Activated T-cell treated with anti-CD3 and anti-CD28 coated beads for 4 hours (primary cell): ENCODE measurements at places on chromosomes 5 and 9.

DNA sequence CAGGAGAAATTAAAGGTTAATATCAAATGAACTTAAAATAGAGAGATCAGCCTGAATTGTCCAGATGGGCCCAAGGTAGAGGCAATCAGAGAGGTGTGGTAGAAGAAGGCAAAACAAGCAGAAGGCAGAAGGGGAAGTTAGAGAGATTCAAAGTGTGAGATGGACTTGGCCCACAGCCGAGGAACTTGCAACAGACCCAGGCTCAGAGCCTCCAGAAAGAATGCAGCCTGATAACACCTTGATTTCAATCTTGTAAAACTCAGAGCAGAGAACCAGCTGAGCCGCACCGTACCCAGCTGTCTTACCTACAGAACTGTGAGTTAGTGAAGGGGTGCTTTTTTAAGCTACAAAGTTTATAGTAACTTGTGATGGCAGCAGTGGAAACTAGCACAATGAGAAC is 190.9 kb downstream of the RFK start:
- DNase-seq: no peak

GRCh38 chr9:117772960-117773359 is 68.8 kb downstream of the TLR4 start:
- DNase-seq: no peak

GRCh38 chr5:76269932-76270610 is 133.0 kb upstream of the IQGAP2 start:
- DNase-seq: no peak

DNA sequence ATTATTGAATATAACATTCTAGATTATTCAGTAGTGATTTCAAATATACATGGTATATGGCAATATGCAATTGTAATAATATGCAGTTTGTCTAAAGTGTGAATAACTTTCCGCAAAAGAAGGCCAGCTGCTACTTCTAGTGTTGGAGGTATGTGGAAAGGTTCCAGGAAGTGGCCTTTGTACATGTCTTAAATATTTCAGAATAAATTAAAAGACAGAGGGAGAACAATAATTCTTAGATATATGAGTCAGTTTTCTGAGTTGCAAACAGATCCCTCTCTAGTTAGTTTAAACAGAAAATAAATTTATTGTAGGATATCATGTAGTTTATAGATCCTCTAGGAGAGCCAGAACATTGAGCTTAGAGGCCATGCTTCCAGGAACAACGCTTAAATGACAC is 210.8 kb upstream of the ELL2 start:
- DNase-seq: no peak

GRCh38 chr9:110752766-110753165 is 84.2 kb downstream of the MUSK start:
- DNase-seq: no peak

GRCh38 chr9:109779711-109780452 is at the start of gene PALM2AKAP2:
Gene PALM2AKAP2 (plus strand): TSS chr9:109780198. CDS start chr9:109780489, 291 bp downstream.
- no peak for DNase-seq
